Muscle of back (tissue), 13 donors: ENCODE measurements at places on chromosomes 6 and 20.
A peak's percentile ranks its signal among the peaks of the same experiment; 100 is the strongest.

DNA sequence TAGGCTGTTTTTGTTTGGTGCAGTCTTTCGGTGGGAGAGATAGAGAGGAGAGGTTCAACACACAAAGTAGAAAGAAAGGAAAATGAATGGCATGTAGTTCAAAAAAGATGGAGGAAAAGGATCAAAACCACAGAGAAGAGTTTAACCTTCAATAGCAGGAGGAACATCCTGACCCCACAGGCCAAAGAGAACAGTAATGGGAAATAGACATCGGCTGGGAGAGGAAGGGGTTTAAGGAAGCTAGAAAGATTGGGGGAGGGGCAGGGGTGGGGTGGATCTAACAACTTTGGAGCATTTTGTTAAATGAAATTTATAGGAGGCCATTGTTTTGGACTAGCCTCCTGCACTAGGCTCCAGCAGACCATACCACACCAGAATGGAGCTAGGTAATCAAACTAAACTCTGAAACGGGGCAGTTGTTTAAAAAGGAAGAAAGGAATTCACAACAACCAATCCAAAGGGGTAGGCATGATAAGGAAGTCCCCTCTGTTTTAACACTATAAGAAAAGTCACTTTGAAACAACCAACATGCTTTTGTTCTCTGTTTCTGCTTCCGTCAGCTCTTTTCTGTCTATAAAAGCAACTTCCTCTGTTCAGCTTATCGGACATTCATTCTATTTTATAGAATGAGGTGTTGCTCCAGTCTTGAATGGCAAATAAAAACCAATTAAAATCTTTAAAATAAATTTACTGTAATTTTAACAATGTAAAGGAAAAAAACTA, 82.6 kb downstream of the EPB41L2 start:
- no peak for DNase-seq

DNA sequence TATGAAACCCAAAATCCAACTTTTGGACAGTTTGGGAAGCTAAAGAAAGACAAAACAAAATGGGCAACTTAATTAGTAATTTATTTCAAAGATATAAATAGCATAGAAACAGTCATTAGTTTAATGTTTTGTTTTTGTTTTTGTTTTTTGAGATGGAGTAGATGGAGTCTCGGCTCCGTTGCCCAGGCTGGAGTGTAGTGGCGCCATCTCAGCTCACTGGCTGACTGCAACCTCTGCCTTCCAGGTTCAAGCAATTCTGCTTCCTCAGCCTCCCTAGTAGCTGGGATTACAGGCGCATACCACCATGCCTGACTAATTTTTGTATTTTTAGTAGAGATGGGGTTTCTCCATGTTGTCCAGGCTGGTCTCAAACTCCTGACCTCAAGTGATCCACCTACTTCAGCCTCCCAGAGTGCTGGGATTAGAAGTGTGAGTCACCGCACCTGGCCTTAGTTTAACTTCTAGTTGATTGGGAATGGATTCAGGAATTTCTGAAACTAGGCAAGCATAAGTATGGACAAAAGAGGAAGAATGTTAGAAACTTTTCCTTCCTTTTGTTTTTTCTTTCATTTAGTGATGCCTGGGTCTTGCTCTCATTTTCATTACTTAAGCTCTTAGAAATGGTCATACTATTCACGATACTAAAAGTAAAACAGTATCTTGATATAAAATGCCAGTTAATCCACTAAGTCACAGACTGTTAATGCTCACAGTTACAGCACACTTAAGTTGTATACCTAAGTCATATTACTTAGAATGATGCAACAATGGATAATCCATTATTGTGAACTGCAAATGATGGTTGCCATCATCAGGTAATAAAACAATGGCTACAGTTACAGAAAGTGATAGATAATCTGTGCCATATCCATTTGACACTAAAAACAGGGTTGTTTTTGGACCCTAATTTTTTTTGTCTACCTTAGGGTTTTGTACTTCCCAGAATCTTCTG, 8.2 kb downstream of the SENP6 start:
- no peak for DNase-seq

GRCh38 chr20:61544910-61545889, 293.1 kb downstream of the CDH4 start:
- no peak for DNase-seq

GRCh38 chr6:170456334-170456733, 96.8 kb downstream of the PSMB1 start:
- DNase-seq: no peak

DNA sequence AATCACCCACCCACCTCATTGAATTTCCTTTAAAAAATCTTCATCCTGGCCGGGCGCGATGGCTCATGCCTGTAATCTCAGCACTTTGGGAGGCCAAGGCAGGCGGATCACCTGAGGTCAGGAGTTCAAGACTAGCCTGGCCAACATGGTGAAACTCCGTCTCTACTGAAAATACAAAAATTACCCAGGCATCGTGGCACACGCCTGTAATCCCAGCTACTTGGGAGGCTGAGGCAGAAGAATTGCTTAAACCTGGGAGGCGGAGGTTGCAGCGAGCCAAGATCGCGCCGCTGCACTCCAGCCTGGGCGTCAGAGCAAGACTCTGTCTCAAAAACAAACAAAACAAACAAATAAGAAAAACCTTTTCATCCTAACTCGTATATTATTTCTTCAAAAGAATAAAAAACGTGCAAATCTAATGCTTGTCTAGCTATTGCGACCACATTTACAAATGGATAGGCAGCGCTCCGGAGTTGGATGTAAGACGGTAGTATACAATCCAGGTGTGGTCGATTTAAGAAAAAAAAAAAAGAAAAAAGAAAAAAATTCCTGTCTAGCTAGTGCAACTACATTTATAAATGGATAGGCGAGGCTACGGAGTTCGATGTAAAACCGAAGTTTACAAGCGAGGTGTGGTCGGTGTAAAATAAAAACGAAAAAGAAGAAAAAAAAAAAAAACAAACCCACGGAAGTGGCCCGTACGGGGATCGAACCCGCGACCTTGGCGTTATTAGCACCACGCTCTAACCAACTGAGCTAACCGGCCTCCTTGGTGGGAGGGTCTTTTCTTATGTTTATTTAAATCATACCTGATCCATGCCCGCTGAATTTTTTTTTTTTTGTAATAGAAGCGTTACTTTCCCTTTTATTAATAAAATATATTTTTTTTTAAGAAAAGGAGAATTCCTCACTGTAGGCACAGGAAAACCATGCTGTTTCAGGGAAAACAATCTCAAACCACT, 70.7 kb upstream of the PRSS16 start:
- DNase-seq: peak; percentile 77

DNA sequence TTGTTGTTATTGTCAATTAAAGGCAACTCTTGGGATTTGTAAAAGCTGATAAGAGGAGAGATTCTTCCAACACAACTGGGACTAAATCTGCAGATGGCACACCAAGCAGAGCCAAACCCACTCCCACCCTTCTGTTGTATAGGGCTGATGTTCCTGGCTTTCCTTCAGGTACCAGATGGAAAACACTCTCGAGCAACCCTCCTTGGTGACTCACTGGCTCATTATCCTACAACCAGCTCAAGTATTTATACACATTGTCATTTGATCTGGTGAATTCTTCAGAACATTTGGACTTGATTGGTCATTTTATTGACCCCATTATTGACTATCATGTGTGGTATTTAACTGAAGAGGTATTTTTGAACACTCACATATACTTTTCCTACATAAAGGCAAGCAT, 190.3 kb upstream of the PCSK2 start:
- no peak for DNase-seq

GRCh38 chr6:170172825-170173256, 118.0 kb downstream of the DLL1 start:
- no peak for DNase-seq

GRCh38 chr6:145656128-145656527, 79.2 kb downstream of the EPM2A start:
- DNase-seq: peak; percentile 36

- DNase-seq: no peak
Measured at GRCh38 chr20:32832664-32833063, 12.9 kb downstream of the MAPRE1 start.

- DNase-seq: peak; percentile 48
Measured at GRCh38 chr6:16205377-16206144, 32.8 kb upstream of the GMPR start.

GRCh38 chr6:36659271-36659670, 19.2 kb upstream of the CDKN1A start:
- peak; percentile 62 for DNase-seq
